Colonic mucosa (tissue), 4 donors: ENCODE measurements at places on chromosomes 2 and 18. TPM values are rescaled to one million over a fixed set of nuclear protein-coding genes. Genes with fewer than 3 reads are reported as not detected.

Gene RAPGEF4
- total RNA-seq: 1.3 TPM

Gene COL6A3
- 80.9 TPM for total RNA-seq

Gene KCNG2
- 0.32 TPM for total RNA-seq

Gene AGXT
- 6.1 TPM for total RNA-seq

Gene SLC4A3
- 0.72 TPM for total RNA-seq

Gene ANKRD23
- 1.4 TPM for total RNA-seq

Gene EHD3
- total RNA-seq: 1.1 TPM

Gene CHN1
- total RNA-seq: 2.2 TPM

GRCh38 chr18:76928179-76928868 lies 106.0 kb downstream of the ZNF236 start:
- DNase-seq: no peak

GRCh38 chr2:178448968-178449661 lies 1.9 kb downstream of the PRKRA start:
- DNase-seq: no peak

- DNase-seq: no peak
These were observed 36.2 kb upstream of the TMEFF2 start for GRCh38 chr2:192230889-192231453.

- DNase-seq: peak; percentile 32
These were observed 326.2 kb upstream of the SOX11 start for GRCh38 chr2:5365871-5366461.

DNA sequence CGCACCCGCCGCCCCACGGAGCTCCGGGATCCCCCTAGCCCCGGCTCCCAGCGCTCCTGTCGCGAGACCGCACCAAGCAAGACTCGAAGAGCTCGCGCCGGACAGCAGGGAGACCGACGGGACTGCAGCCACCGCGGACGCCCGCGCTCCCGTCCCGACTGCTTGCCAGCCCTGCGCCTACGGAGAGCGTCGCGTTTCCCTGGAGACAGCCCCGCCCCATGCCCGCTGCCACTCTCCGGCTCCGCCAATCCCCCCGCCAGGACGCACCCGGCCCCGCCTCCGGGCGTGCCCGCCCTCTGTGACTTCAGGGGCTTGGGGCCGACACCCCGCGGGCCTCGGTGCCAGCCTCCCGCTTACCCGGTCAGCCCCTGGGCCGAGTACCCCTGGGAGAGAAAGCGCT lies at the start of gene ANKMY1:
ANKMY1 (minus strand) TSS at position 181 of the 400 bp plus-strand sequence. CDS start 653 bp downstream, outside the sequence.
- peak; percentile 83 for DNase-seq

- DNase-seq: no peak
These were observed 46.6 kb downstream of the ZNF516 start for GRCh38 chr18:76448256-76449110.

DNA sequence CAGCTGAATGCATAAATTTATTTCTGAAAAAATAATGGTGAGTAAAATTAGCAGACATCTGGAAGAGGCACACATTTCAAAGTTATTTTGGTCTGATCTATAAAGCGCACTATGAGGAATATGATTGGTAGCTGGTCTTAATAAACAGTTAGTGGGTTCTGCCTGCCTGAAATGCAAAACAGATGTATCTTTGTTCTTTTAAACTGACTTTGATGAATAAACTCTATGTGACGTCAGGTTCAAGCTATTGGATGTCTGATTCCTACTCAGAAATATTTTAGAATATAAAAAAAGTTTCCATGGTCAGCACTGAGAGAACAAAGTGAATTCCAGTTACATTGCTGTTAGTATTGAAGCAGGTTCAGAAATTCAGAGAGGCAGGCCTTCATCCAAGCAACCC lies 136.4 kb downstream of the TPGS2 start:
- no peak for DNase-seq

GRCh38 chr2:109318150-109318948 lies 189.3 kb downstream of the SH3RF3 start:
- DNase-seq: peak; percentile 69

DNA sequence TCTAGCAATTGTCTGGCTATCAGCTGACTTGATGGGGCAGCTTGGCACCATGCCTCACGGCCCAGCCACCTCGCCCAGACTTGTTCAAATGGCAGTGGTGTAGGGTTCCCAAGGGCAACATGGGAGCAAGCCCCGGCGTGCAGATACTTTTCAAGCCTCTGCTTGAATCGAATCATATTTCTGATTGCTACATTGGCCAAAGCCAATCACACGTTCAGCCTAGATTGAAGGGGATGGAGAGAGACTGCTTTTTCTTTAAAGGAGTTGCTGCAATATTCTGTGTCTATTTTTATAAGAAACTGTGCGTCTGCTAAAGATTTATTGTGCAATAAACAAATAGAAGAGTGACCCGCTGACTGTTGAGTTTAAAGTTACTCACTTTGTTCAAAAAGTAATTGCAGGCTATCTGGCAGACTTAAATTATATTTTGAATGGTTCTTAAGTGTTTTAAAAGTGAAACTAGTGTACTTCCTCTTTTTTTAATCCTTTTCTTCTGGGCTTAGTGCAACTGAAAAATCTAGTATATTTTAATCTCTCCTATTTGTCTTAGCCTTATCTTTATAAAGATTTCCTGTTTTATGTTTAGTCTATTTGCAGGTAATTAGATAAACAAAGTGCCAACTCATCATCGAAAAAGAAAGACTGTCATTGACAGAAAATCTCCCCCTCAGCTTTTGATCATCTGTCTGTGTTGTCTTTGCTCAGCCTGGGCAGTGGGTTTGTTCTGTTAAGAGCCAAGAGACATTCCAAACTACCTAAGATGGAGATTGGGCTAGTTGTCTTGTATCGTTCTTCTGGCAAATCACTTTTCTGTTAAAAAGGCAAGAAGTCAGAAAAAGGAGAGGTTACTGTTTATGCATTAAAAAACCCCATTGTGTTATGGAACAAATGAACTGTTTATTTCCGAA lies 156.1 kb downstream of the TPGS2 start:
- peak; percentile 39 for DNase-seq

DNA sequence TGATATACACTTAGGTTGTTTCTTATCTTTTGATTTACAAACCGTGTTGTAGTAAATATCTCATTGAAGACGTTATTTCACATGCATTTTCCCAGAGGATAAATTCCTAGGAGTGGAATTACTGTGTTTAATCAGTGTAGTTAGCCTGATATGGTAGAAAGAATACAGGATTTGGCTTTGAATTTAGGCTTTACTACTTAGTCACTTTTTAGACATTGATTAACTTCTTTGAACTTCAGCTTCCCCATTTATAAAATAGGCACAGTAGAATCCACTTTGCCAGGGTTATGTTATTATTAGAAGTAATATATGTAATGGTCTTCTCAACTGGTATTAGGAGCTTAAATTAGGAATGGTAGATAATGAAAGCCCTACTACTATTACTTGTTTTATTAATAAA lies 27.4 kb downstream of the PSMD14 start:
- DNase-seq: no peak

GRCh38 chr2:10721396-10722251 lies at the start of gene ATP6V1C2:
Gene ATP6V1C2 (plus strand): TSS chr2:10721630. CDS start chr2:10722850, 1,220 bp downstream.
- peak; percentile 73 for DNase-seq

- no peak for DNase-seq
These were observed 43.2 kb upstream of the MRPL33 start for GRCh38 chr2:27728081-27728858.
